ENCODE measurements at places on chromosomes 12 and 14. TPM values are rescaled to one million over a fixed set of nuclear protein-coding genes. Genes with fewer than 3 reads are reported as not detected.

DNA sequence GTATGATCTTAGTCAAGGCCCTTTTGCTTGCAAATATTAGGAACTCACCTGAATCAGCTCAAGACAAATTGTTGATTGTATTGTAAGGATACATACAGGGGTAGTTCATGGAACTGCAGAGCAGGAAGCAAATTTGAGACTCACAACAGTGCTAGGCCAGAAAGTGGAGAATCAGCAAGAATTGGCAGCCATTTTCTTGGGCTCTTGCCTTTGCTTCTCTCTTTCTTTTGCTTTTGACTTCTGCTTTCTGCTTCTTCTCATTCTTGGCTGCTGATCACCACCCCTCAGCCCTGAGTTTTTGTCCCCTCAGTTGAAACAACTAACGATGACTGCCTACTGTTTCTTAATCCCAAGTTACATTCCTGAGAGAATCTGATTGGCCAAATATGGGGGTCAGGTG, 34.8 kb downstream of the KCNK13 start:
- DNase-seq = no peak

DNA sequence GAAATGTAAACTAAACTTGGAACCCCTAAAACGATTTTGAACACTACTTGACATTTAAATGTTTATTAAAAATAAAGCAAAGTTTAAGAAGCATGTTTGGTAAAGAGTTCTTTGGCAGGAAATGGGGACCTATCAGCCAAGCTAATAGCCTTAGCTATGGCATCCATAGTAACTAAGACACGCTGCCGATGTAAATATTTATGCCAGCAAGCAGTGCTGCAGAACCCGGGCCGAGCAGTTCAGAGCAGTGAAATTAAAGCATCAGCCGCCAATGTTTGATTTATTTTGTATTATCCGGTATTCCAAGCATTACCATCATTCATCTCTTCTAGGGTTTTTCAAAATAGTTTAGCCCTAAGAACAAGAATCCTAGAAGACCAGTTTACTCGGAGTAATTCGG, 61.6 kb downstream of the PPP2R5C start:
- no peak for DNase-seq

- no peak for DNase-seq
These were observed 85.4 kb downstream of the PRKD1 start for GRCh38 chr14:29842228-29842627.

DNA sequence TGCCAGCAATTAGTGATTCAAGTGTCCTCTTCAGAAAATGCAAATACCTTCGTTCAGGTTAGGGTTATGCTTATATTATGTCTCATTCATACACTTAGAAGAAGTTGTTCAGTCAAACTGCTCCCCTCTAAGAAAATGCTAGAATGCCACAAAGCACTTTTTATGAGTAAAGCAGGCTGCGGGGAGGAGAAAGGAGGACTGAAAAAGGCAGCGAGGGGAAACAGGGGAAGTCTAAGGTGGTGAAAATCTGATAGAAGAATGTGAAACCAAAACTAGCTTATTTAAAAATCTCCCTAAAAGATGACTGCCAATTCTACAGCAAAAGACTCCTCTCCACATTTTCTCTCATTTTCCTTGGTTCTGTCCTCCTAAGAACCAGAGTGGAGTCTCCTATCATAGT, 70.1 kb downstream of the PRKD1 start:
- no peak for DNase-seq

DNA sequence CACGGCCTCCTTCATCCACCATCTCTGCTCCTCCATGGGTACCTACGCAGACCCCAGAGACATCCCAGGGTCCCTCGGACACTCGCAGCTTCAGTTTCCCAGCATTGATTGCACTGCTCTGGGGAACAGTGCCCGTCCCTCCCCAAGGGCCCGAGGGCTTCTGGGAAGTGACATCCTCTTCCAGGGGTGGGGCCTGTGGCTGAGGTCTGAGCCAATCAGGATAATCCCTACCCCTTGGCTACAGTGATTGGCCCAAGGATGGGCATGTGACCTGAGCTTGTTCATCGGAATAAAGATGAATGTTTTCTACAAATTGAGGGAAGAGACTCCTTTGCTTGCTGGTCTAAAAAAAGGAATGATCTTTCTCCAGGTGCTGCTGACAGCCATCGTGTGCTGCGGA, 37.3 kb upstream of the MYL2 start:
- no peak for DNase-seq

- no peak for DNase-seq
These were observed 21.9 kb downstream of the HIP1R start for GRCh38 chr12:122856999-122857671.

- no peak for DNase-seq
These were observed 72.1 kb upstream of the LMNTD1 start for GRCh38 chr12:25625146-25625545.

DNA sequence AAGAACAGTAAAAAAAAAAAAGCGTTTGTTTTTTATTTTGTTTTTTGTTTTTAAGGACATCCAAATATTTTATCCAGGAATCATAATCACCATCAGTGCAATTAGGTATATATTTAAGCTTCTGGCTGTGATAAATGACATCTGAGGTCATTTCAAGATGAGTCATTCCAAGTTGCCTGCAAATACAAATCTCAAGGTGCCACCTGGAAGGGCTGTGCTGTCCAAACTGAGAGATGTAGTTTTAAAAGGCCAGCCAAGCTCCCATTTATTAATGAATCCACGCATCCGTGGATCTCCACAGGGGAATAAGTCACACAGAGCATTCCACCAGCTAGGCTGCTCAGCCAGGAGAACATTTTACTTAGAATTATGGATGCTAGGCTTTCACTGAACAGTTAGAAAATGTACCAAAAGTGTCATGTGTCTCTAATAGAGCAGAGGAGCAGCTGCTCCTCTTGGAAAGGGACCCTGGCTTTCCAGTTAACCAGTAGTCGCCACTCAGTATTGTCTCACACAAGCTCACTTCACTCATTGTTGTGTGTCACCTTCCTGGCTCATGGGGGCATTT, 1151.4 kb upstream of the TMEM132C start:
- no peak for DNase-seq

Gene FOXJ2
- 26.0 TPM for total RNA-seq

Gene PLEKHG7
- total RNA-seq = not detected

All from right cardiac atrium (tissue), 5 donors.